ENCODE measurements at places on chromosomes 16 and 17. TPM values are rescaled to one million over a fixed set of nuclear protein-coding genes. Genes with fewer than 3 reads are reported as not detected.

- DNase-seq, result no peak
- peaks cover 5% of the 10 kb centered on the region for H3K36me3 ChIP-seq
- H3K27me3 ChIP-seq, result no peaks in the 10 kb centered on the region
- peaks cover 20% of the 10 kb centered on the region for H3K4me1 ChIP-seq
- no peak overlapping the region for H3K4me3 ChIP-seq
- no peak overlapping the region for H3K27ac ChIP-seq
Observed at GRCh38 chr17:21167303-21167702, 40.5 kb downstream of the DHRS7B start.

Gene HP
- not detected for total RNA-seq

GRCh38 chr16:68470461-68471150 is 22.3 kb upstream of the SMPD3 start:
- no peaks in the 10 kb centered on the region for H3K36me3 ChIP-seq
- no peaks in the 10 kb centered on the region for H3K27me3 ChIP-seq
- peaks cover 37% of the 10 kb centered on the region for H3K4me1 ChIP-seq
- DNase-seq, result no peak
- peak overlapping the region; percentile 64 for H3K4me3 ChIP-seq

Gene RNF213
- total RNA-seq, result 421 TPM

GRCh38 chr17:80103449-80104085 is 2.2 kb downstream of the GAA start:
- peaks cover 2% of the 10 kb centered on the region for H3K36me3 ChIP-seq
- DNase-seq, result no peak
- H3K4me1 ChIP-seq, result peaks cover 23% of the 10 kb centered on the region
- H3K4me3 ChIP-seq, result peak overlapping the region; percentile 13

DNA sequence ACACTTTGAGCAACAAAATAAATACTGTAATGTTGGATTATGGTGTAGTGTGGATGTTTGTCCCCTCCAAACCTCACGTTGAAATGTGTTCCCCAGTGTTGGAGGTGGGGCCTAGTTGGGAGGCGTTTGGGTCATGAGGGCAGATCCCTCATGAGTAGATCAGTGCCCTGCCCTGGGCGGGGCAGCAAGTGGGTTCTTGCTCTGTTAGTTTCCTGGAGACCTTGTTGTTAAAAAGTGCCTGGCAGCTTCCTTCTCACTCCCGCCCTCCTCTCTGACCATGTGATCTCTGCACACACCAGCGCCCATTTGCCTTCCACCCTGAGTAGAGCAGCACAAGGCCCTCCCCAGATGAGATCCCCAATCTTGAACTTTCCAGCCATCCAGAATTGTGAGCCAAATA is 67.7 kb downstream of the MPRIP start:
- peaks cover 62% of the 10 kb centered on the region for H3K4me1 ChIP-seq
- H3K4me3 ChIP-seq, result no peak overlapping the region
- no peaks in the 10 kb centered on the region for H3K36me3 ChIP-seq
- no peaks in the 10 kb centered on the region for H3K27me3 ChIP-seq

DNA sequence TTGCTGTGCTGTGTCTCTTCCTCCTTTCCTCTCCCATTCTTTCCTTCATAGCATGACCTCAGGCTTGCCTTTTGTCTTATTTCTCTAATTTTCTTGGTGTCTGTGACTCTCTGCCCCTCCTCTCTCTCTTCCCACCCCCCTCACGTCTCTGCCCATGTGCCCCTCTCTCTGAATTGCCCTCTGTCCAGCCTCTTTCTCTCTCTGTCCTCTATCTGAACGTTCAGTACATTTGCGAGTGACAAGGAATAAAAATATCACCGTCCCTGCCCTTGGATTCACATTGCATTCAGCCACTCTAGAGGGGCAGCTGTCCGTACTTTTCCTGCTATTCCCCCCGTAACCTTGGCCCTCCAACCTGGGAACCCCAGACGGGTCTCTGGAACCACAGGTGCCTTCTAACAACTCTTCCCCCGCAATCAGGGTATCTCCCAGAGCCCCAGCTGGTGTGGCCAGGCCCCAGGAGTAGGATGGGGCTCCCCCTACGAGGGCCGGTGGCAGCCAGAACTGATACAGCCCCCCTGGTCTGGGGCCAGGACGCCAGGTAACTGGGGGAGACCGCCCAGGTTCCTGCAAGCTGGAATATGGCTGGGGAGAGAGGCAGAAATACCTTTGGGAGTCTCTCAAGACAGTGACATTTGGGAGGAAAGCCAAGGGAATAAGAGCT is 1.8 kb downstream of the KIF1C start:
- H3K36me3 ChIP-seq, result peaks cover 24% of the 10 kb centered on the region
- peak overlapping the region; percentile 2 for H3K27ac ChIP-seq
- no peaks in the 10 kb centered on the region for H3K27me3 ChIP-seq

- peak overlapping the region; percentile 99 for H3K27ac ChIP-seq
- H3K4me3 ChIP-seq, result peak overlapping the region; percentile 94
- peak; percentile 67 for DNase-seq
- H3K4me1 ChIP-seq, result peaks cover 91% of the 10 kb centered on the region
- no peaks in the 10 kb centered on the region for H3K27me3 ChIP-seq
Observed at GRCh38 chr16:50273888-50274325, 7.6 kb downstream of the ADCY7 start.

Gene TP53TG3B
- not detected for total RNA-seq

GRCh38 chr16:901149-901548 is 69.6 kb downstream of the LMF1 start:
- no peaks in the 10 kb centered on the region for H3K4me1 ChIP-seq
- H3K27me3 ChIP-seq, result no peaks in the 10 kb centered on the region
- no peak for DNase-seq
- H3K36me3 ChIP-seq, result peaks cover 3% of the 10 kb centered on the region
- no peak overlapping the region for H3K27ac ChIP-seq
- no peak overlapping the region for H3K4me3 ChIP-seq

GRCh38 chr17:41284546-41284945 is 9.0 kb downstream of the KRTAP9-7 start:
- H3K27ac ChIP-seq, result no peak overlapping the region
- H3K4me1 ChIP-seq, result peaks cover 8% of the 10 kb centered on the region
- no peak overlapping the region for H3K4me3 ChIP-seq
- no peak for DNase-seq
- H3K27me3 ChIP-seq, result no peaks in the 10 kb centered on the region

Gene PDXDC1
- 55.6 TPM for total RNA-seq

GRCh38 chr16:84195201-84196093 is 4.5 kb downstream of the ADAD2 start:
- H3K4me1 ChIP-seq, result peaks cover 16% of the 10 kb centered on the region
- H3K27me3 ChIP-seq, result no peaks in the 10 kb centered on the region
- no peak overlapping the region for H3K27ac ChIP-seq
- no peak overlapping the region for H3K4me3 ChIP-seq

DNA sequence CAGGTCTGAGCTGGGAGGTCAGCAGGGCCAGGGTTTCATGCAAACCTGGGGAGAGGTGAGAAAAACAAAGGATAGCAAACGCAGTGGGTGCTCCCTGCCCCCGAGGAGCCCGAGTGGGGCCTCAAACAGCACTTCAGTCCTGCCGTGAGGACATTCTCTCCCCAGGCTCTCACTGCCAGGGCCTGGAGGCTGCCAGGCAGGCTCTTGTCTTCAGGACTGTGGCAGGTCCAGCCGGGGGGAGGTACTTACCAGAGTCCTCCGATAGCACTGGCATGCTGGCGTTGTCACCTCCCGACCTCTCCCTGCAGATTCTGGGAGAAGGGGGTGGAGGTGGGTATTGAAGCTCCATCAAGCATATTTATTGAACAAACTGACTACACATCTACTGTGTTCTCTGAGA is 1.3 kb downstream of the MPP3 start:
- no peaks in the 10 kb centered on the region for H3K36me3 ChIP-seq
- peaks cover 22% of the 10 kb centered on the region for H3K4me1 ChIP-seq
- H3K27ac ChIP-seq, result no peak overlapping the region
- H3K27me3 ChIP-seq, result peaks cover 22% of the 10 kb centered on the region
- no peak overlapping the region for H3K4me3 ChIP-seq

- no peak overlapping the region for H3K27ac ChIP-seq
- no peak overlapping the region for H3K4me3 ChIP-seq
- H3K4me1 ChIP-seq, result peaks cover 18% of the 10 kb centered on the region
Observed at GRCh38 chr16:74997042-74997491, 1.8 kb upstream of the ZNRF1 start.

Gene PKMYT1
- total RNA-seq, result 123 TPM

- no peak overlapping the region for H3K4me3 ChIP-seq
- DNase-seq, result no peak
- peaks cover 16% of the 10 kb centered on the region for H3K36me3 ChIP-seq
- no peak overlapping the region for H3K27ac ChIP-seq
- H3K4me1 ChIP-seq, result peaks cover 30% of the 10 kb centered on the region
Observed at GRCh38 chr17:7326186-7326585, 2.9 kb downstream of the NEURL4 start.

Gene WNT9B
- total RNA-seq, result not detected

DNA sequence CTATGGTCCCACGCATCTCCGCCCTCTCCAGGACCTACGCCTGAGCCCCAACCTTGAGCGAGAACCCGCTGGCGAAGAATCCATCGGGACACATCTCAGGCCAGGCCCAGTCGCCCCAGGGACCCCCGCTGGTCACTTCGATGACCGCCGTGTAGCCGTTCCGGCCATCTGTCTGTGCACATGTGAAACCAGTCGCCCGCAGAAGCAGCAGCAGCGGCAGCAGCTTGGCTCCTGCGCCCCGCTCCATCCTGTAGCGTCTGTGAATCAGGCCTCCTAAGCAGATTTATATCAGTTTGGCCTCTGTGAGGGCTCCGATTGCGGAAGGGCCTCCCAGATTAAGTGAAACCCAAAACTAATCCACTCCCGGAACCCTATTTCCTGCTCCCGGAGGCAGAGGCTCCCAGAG is at the start of gene VMO1:
Gene VMO1 (minus strand): TSS at position 259 of the 406 bp plus-strand sequence. CDS start 12 bp downstream, at position 247.
- no peaks in the 10 kb centered on the region for H3K36me3 ChIP-seq
- peak within 1 kb of the TSS; percentile 32 for H3K4me3 ChIP-seq
- H3K27me3 ChIP-seq, result peaks cover 45% of the 10 kb centered on the region
- no peak for DNase-seq
- H3K27ac ChIP-seq, result no peak within 1 kb of the TSS
- H3K4me1 ChIP-seq, result peaks cover 28% of the 10 kb centered on the region

DNA sequence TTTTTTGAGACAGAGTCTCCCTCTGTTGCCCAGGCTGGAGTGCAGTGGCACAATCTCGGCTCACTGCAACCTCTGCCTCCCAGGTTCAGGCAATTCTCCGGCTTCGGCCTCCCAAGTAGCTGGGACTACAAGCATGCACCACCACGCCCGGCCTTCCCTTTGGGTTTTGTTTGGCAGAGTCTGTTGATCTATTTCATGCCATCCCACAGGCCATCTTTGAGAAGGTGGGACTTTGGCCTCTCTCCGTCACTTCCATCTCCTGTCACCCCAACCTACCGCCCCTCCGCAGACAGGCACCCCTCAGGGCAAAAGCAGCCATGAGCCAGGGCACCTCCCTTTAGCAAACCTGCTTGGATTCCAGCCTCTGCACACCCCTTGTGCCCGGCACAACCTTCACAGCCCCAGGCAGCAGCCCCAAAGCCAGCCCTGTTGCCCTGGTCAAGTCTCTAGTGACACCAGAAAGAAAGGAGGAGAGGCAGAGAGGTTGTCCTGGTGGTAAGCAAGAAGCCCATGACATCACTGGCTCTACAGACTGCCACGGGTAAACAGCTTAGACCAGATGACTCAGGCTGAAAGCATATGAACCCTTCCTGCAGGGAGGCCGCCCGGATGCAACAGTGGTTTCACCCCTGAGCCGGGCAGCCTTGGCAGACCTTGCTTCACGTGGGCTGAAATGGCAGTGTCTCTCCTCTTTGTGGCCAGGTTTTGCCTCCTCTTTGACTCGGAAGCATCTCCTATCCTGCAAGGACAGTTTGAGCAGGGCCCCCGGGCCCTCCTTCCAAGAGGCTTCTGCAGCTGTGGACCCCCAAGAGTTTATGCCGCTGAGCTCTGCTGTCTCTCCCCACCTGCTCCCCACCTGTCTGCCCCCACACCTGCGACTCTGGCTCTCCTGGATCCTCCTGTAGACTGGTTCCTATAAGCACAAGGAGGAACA is 8.1 kb upstream of the TIMP2 start:
- peak overlapping the region; percentile 81 for H3K27ac ChIP-seq
- no peaks in the 10 kb centered on the region for H3K36me3 ChIP-seq
- H3K4me3 ChIP-seq, result no peak overlapping the region
- H3K27me3 ChIP-seq, result no peaks in the 10 kb centered on the region

Gene FBXW10B
- total RNA-seq, result 1.0 TPM

DNA sequence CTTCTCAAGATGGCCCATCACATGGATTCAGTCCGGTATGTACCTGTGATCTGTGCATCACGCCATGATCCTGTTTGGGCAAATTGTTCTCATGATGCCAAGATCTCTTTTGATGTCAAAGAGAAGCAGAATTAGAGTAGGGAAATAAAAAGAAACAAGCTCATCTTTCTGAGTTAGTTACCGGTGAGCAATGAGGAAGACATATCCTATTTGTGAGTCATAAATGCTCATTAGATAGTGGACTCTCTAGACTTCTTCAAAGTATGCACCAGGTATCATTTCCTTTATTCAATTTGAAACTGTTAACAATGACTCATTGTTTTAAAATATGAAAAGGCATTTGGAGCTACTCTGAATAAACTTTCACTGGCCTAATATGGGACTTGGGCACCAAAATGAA is 8.0 kb upstream of the KRTAP4-12 start:
- H3K36me3 ChIP-seq, result no peaks in the 10 kb centered on the region
- no peak for DNase-seq
- no peak overlapping the region for H3K27ac ChIP-seq
- no peaks in the 10 kb centered on the region for H3K27me3 ChIP-seq

Gene CDH16
- not detected for total RNA-seq

DNA sequence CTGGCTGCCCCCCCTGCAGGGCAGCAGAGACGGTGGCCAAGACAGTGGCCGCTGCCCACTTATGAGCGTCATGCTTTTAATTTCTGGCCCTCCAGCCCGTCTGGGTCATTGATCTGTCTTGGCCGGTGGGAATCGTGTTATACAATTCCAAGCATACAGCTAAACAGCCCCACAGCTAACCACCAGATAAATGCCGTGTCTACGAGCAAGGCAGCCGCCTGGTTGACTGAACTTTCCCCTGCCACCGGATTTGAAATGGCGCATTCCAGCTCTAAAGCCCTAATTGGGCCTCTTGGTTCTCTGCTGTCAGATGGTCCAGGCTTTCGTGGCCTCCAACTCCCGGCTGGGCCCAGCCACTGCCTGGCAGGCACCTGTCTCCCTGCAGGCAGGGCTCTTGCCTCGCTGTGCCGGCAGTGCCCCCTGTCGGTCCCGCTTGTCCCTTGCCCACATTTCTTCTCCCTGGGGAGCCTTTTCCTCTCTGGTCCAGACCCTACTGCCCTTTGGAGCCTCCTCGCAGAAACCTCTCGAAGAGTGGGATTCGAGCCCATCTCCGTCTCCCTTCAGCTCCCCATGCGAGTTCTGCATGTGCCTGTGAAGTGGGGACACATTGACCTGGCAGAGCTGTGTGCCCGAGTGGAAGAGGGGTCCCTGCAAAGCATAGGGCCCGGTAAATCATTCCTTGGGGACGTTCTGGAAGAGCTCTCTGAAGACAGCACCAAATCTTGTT is 1.8 kb upstream of the RBFOX3 start:
- peaks cover 41% of the 10 kb centered on the region for H3K27me3 ChIP-seq
- no peaks in the 10 kb centered on the region for H3K36me3 ChIP-seq
- peak; percentile 69 for DNase-seq

- H3K4me3 ChIP-seq, result peak within 1 kb of the TSS; percentile 23
- DNase-seq, result peak; percentile 38
- H3K27ac ChIP-seq, result no peak within 1 kb of the TSS
- no peaks in the 10 kb centered on the region for H3K36me3 ChIP-seq
Observed at GRCh38 chr17:37744961-37745800, at the start of gene HNF1B. Gene HNF1B, minus strand, starts transcription at chr17:37745059. Its CDS starts 175 bp downstream, at chr17:37744884.

GRCh38 chr16:12758031-12758669 is 45.5 kb downstream of the CPPED1 start:
- DNase-seq, result no peak
- H3K4me3 ChIP-seq, result no peak overlapping the region
- no peak overlapping the region for H3K27ac ChIP-seq
- peaks cover 7% of the 10 kb centered on the region for H3K4me1 ChIP-seq

Gene JPT2
- 62.1 TPM for total RNA-seq
